ENCODE measurements at places on chromosomes 11 and 22.
A peak's percentile ranks its signal among the peaks of the same experiment; 100 is the strongest.

DNA sequence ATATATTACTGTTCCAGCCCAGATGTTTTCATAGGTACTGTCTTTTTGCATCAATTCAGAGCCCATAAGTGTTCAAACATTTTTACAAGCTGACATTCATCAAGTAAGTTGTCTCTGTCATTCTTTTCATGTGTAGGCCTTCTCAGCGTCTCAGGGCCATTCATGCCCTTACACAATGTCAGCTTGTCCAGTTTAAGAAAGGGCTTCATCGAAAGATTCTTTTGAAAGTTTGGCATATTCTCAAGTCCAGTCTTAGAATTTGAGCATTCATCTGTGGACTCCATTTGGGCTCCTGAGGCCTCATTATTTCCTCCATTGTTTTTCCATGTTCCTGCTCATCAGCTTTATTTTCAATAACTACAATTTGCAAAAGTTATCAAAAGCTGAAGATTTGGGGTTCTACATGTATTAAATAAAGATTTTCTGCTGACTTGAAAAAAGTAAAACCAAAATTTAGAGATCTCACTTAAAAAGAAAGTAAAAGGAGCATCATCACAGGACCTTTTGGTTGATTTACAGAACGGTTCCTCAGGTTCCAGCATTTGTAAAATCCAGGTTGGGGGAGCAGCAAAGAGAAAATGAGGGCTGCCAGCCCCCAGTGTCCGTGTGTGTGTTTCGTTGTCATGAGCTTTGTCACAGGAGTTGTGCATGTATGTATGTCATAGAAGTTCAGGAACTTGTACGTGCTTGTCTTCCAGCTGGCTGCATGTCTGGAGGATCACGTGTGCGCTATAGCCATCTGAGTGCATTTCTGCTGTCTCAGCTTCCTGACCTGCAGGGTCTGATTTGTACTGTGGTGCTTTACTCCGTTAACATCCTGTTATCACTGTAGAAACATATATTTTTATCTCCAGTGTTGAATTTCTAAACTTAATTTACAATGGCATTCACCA lies 15.6 kb downstream of the MOV10L1 start:
- DNase-seq: no peak

- no peak for DNase-seq
These were observed 204.4 kb downstream of the TBC1D22A start for GRCh38 chr22:46966846-46967245.

- DNase-seq: no peak
These were observed 2.4 kb upstream of the MIOX start for GRCh38 chr22:50483977-50484853.

- no peak for DNase-seq
These were observed 380.1 kb downstream of the METTL15 start for GRCh38 chr11:28488336-28488735.

- no peak for DNase-seq
These were observed 222.2 kb downstream of the C11orf87 start for GRCh38 chr11:109644152-109644551.

DNA sequence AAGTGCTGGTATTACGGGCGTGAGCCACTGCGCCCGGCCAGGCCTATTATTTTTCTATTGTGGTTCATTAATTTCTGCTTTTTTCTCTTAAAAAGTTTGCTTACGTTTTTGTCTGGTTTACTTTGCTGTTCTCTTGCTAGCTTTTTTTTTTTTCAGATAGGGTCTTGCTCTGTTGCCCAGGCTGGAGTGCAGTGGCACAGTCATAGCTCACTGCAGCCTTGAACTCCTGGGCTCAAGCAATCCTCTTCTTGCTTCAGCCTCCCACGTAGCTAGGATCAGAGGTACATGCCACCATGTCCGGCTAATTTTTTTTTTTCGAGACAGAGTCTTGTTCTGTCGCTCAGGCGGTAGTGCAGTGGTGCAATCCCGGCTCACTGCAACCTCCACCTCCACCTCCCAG lies 18.7 kb downstream of the F2 start:
- DNase-seq: no peak

GRCh38 chr11:4884361-4884760 lies 2.7 kb downstream of the OR51T1 start:
- no peak for DNase-seq

- no peak for DNase-seq
These were observed 81.6 kb upstream of the SUSD2 start for GRCh38 chr22:24099666-24100065.

DNA sequence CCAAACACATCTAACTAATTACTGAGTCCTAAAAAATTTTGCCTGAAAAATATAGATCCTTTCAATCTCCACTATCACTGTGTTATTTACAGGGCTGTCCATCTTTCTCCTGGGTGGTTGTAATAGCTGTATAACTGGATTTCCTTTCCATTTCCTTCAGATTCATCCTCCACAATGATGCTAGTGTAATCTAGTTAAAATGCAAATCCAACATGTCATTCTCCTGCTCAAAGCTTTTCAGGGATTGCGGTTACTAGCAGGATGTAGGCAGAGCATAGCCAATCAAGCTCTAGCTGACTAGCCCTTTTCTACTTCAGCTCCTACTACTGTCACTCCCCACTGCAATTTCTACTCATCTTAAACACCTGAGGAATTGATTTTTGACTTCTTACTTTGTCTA lies 283.0 kb downstream of the RAB38 start:
- no peak for DNase-seq

DNA sequence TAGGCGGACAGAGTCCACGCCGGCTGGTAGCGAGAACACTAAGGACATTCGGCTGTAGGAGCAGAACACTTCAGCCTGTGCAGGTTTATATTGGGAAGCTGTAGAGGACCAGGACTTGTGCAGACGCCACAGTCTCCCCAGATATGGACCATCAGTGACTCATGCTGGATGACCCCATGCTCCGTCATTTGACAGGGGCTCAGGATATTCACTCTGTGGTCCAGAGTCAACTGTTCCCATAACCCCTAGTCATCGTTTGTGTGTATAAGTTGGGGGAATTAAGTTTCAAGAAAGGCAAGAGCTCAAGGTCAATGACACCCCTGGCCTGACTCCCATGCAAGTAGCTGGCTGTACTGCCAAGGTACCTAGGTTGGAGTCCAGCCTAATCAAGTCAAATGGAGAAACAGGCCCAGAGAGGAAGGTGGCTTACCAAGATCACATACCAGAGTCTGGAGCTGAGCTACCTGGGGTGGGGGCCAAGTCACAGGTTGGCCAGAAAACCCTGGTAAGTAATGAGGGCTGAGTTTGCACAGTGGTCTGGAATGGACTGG lies 17.2 kb downstream of the P2RY2 start:
- DNase-seq: no peak

GRCh38 chr11:18853086-18853720 lies 61.6 kb upstream of the PTPN5 start:
- no peak for DNase-seq

GRCh38 chr11:18536209-18536608 lies 9.5 kb upstream of the TSG101 start:
- DNase-seq: no peak

DNA sequence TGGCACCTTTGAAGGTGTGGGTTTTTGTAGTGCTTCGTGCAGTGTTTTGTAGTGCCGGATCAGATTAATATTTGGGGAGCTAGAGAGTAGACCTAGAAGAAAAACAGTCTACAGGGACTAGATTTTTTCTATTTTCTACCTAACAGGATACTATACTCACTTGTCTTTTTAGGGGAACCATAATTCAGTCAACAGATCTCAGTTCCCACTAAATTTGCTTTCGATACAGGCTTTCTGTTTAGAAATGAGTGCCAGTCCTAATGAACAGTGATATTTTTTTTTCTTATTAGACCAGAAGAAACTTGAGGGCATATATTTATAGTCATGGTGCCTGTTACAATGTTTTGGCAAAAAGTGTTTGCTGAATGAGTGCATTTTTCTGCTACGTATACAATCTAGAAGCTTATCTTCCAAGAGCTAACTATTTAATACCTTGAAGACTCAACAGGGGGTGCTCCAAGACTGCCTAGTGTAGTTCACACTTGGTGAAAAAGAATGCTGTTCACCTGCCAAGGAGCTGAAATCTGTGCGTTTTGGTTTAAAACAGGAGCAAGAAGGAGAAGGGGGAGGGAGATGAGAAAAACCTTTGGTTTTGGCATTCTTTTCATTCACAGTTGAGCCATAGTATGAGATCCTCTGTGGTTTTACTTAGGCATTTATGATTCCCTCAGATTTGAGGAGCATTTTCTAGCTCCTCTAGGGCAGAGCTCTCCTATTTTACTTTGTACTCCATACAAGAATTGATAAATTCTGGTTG lies 44.9 kb upstream of the VSTM5 start:
- peak; percentile 34 for DNase-seq

GRCh38 chr11:114358716-114359115 lies 41.6 kb downstream of the C11orf71 start:
- DNase-seq: no peak

DNA sequence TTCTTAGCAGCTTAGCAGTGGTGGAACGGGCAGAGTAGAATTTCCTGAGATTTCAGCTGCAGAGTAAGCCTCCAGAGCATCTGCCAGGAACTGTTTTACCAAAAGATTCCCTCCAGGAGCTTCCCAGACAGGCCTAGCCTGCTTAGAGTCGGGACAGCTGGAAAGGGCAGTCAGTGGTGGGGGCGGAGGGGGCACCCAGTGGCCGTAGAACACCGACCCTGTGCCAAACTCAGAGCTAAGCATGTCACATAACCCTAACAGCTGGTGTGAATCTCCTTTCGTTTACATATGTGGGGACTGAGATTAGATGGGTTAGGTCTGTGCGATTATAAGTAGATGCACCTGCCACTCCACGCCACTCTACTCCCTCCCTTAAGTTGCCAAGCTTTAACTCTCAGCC lies 80.0 kb upstream of the CRTAM start:
- no peak for DNase-seq

- no peak for DNase-seq
These were observed 77.7 kb downstream of the USP35 start for GRCh38 chr11:78266451-78266850.

DNA sequence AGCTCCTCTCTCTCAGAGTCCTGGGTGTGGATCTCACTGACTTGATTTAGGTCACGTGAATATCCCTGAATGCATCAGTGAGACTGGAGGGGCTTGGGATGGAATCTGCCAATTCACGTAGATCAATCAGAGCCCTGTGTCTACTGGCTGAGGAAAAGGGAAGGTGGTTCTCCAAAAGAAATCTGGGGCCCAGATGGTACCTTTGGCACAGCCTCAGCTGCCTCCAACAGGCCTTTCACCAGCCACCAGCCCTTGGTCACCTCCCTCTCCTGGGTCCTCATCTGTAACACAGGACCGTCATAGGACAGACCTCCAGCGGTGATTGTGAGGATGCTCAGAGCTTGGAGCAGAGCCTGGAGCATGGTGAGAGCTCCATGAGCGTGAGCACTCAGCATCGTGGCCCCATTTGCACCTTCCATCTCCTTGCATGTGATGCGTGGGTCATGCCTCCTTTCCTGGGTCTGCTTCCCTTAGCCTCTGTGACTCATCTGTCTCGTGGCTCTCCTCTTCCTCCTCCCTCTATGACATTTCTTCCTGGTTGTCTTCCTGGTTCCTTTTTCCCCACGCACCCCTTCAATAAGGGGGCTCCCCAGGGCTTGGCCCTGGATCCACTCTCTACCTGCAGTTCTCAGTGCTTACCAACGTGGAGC lies 7.5 kb upstream of the MIEF1 start:
- DNase-seq: no peak

DNA sequence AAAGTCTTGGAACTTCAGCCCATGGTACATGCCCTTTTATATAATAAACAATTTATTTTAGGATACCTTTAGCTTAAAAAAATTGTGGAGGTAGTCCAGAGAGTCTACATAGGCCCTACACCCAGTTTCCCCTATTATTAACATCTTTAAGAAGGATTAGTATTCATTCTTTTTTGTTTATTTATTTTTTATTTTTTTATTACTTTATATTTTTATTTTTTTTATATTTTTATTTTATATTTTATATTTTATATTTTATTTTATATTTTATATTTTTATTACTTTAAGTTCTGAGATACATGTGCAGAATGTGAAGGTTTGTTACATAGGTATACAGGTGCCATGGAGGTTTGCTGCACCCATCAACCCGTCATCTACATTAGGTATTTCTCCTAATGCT lies 15.9 kb upstream of the ABTB2 start:
- no peak for DNase-seq

GRCh38 chr11:79720115-79720514 lies 279.3 kb upstream of the TENM4 start:
- DNase-seq: no peak

- DNase-seq: no peak
These were observed 7.2 kb downstream of the UCP2 start for GRCh38 chr11:73975479-73975757.

DNA sequence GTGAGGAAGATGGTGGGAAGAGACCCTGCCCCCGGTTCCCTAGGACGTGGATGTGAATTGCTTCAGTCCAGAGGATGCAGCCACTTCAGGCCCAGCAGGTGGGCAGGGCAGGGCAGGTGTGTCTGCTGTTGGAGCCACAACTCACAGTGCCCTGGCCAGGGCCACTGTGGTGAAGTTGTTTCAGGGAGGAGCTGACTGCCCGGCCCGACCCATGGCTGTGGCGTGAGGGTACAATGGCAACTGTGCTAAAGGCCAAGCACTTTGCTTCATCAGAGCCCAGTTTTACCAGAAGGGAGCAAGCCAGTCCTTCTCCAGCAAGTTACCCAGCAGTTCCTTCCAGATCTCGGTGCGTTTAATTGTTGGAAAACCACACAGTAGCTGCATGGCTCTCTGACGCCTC lies 1174.4 kb downstream of the BRD1 start:
- DNase-seq: no peak

- DNase-seq: peak; percentile 54
These were observed 2.1 kb downstream of the METTL15 start for GRCh38 chr11:28110108-28110820.

DNA sequence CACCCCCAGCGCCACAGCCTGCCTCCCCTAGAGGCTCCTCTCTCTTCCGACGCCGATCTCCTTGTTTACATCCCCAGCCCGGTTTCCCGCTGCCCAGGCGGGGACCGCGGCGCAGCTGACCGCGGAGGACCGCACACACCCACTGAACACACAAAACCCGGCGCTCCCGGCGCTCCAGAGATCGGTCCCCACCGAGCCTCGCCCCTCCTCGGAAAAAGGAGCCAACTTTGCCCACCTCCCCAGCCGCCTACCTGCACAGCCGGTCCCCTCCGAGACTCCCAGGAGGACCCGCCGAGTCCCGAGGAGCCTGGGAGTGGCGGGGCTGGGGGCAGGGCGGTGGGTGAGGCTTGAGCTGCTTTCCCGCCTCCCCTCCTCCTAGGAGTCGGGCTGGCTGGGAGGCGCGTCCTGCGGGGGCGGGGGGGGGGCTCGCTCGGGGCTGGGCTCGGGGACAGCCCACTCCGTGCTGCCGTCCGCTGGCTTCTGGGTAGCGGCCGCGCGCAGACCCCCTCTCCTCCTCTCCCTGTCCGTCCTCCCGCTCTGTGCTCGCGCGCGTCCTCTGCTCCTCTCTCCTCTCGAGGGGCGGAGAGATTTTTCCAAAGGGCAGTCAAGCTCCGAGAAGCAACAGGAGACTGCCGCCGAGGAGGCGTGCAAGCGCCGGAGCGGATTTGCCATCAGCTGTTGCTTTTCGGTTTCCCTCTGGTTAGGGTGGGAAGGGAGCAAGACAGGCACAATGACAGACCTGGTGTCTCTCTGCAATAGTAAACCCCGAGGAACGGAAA lies at the start of gene FXYD6:
TSS of gene FXYD6 (minus strand) at position 318 of the 779 bp plus-strand sequence. CDS start 33,882 bp downstream, outside the sequence.
- DNase-seq: no peak

GRCh38 chr11:17014833-17015626 lies 816 bp upstream of the PLEKHA7 start:
- no peak for DNase-seq
